ENCODE measurements at places on chromosomes 5 and 9.

- DNase-seq, result no peak
Measured at GRCh38 chr5:174531782-174532191, 192.6 kb upstream of the MSX2 start.

DNA sequence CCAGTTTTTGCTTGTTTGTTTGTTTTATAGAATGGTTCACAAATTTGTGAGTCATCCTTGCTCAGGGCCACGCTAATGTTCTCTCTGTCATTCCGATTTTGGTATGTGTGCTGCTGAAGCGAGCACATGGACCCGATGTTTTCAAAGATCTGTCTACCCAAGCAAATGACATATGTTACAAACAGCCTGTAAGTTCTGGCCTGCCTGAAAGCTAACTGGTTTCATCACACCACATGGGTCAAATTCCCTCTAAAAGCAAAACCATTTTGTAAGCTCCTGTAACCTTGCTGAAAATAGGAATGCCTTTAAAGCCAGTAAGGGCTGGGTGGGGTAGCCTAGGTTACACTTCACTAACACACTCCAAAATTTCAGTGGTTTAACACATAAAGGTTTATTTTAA, 25.4 kb downstream of the DMRT3 start:
- no peak for DNase-seq

DNA sequence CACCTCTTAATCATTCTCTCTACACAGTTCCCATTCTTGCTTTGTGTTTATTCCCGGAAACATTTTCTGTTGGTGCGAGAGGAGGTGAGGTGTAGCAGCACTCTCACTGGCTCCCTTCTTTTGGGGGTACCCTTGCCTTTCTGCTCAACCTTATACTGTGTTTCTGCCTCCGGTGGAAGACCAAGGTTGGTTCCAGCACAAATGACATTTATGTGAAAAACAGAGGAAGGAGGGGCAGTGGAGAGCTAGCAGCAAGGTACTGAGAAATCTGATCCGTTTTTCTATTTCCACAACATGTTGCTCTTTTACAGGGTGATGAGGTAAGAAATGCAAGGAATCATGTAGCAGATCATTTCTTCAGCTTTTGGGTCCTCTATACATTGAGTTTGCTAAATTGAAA, 648.0 kb upstream of the DMAC1 start:
- no peak for DNase-seq

DNA sequence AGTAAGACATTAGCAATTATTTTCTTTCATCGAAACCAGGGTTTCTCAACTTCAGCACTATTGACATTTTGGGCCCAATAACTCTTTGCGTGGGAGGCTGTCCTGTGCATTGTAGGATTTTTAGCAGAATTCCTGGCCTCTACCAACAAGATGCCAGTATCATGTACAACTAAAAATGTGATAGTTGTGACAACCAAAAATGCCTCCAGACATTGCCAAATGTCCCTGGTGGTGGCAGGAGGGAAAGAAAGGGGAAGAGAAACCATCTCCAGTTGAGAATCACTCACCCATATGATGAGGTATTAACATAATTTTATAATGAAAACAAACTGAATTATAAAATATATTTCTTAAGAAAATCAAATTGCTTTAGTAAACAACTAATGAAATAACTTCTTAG, 406.1 kb downstream of the RAB3C start:
- DNase-seq, result no peak

DNA sequence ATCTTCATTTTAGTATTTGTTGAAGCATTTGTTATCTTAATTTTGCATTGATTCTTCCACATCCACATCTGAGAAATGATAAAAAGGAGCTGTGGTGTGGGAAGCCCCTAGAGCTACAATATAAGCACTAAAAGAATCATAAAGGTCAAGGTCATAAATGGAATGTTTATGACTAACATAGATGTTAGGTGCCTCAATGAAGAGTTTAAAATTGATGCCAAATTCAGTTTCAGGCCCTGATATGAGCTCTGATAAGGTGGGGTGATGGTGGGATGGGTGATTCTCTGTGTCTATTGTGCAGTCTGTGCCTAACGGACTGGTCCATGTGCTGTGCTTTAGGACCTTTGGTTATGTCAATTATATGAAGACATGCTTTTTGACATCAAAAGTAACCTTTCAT, 61.2 kb upstream of the CAMK4 start:
- no peak for DNase-seq

DNA sequence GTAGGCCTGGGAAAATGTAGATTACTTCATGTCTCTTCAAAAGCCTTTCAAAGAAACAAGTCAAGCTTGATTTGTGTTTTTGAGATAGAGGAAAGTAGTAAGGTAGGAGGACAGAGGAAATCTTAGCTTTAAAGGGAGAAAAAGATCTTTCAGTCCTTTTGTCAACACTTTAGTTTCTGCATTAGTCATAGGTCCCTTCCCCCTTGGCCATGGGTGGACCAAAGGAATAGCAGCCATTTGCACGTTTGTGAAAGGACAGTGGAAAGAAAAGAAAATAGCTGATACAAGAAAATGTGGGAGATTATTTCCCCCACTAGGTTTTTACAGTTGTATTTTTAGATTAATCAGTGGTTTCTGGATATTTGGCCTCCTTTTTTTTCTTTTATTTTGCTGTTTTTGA, 121.9 kb upstream of the GRHPR start:
- DNase-seq, result no peak

DNA sequence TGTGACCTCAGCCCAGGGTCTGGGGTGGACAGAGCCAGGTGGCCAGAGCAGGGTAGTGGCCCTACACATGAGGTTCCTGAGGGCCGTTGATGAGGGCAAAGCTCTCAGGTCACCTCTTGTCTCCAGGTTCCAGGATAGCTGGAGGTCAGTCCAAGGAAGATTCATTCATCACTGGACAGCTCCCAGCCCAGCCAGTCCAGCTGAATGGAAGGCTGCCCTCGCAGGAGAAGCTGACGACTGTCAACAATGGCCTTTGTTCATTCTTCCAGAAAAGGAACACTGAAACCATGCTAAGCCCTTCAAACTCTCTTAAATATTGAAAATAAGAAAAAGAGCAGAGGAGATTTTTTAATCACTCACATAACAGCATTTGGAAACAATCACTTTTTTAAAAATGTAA, 169.7 kb upstream of the TBCA start:
- no peak for DNase-seq

DNA sequence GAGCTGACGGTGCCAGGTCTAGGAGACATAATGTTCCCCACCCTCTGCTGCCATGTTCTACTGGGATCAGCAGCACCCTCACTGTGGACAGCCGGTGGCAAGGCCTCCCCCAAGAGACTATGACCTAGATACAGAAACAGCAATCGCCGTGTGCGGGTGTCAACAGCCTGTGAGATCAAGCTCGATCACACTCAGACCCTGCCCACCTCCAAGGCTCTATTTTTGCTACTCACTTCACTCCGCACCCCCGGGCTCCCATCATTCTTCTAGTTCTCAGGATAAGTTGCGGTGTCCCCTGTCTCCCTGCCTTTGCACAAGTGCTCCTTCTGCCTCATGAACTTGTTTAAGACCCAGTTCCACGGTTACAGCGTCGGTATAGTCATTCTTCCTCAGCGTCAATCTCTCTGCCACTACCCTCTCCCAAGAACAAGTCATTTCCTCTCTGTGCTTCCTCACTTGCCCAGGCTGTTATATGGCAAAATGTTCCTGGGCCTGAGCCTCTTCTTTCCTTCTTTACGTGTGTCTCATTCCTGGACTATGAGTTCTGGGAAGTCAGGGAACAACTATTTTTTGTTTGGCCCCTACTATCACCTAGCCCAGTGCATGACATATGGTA, 5.4 kb upstream of the DOCK8 start:
- no peak for DNase-seq

DNA sequence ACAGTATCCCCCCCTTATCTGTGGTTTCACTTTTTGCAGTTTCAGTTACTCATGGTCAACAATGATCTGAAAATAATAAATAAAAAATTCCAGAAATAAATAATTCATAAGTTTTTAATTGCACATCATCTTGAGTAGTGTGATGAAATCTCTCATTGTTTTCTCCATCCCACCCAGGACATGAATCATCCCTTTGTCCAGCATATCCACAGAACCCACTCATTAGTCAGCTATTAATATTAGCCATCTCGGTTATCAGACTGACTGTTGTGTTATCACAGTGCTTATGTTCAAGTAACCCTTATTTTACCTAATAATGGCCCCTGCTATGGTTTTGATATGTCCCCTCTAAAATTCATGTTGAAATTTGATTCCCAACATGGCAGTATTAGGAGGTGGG, 40.7 kb downstream of the FAM114A2 start:
- no peak for DNase-seq

GRCh38 chr5:17079562-17079961, 137.9 kb upstream of the BASP1 start:
- no peak for DNase-seq

GRCh38 chr5:180586870-180587269, 4.4 kb downstream of the SCGB3A1 start:
- DNase-seq, result no peak

DNA sequence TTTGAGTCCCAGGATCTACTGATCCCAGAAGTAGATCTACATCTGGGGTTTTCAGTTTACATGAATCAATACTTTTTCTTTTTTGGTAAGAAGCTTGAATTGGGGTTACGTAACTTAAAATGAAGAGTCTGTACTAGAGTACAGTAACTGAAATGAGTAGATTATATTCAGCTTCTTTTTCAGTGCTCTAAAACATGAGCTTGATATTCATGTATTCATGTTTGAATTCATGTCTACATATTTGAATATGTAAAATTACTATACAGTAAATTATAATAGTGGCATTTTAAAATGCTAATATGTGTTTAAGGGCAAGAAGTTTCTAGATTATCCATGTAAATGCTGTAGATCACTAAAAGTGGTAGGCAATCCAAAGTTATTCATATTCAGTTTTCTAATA, 14.8 kb downstream of the POU5F2 start:
- DNase-seq, result no peak

- DNase-seq, result peak; percentile 50
Measured at GRCh38 chr5:157689942-157690689, 18.8 kb downstream of the C5orf52 start.

DNA sequence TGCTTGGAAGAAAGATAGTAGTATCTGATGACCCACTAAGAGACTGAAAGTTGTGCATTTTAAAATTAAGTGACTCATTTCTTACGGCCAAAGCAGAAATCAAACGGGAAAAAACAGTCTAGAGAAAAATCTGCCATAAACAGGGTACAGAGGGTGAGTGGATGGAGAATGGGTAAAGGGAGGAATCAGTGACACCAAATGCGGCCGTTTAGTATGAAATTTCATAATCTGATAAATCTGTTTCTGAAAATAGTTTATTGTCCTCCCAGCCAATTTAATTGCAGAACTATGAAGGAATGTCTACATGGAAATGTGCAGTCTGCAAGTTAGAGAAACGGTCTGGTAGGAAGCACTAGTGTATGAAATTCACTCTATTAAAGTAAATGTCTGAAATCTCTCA, 39.5 kb downstream of the ADAMTS12 start:
- no peak for DNase-seq

DNA sequence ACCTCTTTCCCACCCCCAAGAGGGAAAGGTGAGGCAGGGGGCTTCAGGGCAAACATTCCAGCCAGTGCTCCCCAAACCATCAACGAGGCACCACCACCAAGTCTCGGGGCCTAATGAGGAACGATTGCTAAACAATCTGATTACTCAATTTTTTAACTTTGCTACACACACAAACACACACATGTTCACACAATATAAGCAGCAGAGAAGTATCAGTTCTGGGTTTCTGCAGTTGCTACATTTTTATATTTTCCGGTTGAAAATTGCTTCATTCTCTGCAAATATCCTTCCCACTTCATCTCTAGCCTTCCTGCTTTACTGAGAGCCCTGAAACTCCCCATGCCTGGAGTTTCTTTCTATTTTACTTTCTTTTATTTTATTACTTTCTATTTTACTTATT, 60.2 kb downstream of the FEM1C start:
- DNase-seq, result no peak

- DNase-seq, result no peak
Measured at GRCh38 chr9:133835262-133835901, 97.2 kb upstream of the SARDH start.

- no peak for DNase-seq
Measured at GRCh38 chr5:1656271-1656975, 132.7 kb upstream of the LPCAT1 start.

GRCh38 chr9:19989213-19989612, 200.4 kb upstream of the SLC24A2 start:
- DNase-seq, result no peak

- no peak for DNase-seq
Measured at GRCh38 chr9:6616951-6617602, 28.5 kb downstream of the GLDC start.

GRCh38 chr5:38680094-38680825, 123.8 kb upstream of the LIFR start:
- DNase-seq, result no peak

DNA sequence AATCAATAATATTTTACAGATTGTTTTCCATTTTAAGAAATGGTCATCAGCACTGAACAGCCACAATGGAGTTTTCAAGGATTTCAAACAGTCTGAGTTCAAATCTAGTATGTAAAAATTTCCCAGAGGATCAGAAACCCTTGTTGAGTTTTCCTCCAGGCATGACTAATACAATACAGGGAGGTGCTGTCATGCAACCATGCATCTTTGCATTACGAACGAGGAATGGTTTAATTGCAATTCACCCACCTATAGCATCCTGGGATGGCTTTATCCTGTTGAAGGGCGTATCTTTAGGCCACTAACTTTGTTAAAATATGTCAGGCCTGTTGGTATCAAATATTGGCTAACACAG, 196.4 kb downstream of the EFNA5 start:
- no peak for DNase-seq

DNA sequence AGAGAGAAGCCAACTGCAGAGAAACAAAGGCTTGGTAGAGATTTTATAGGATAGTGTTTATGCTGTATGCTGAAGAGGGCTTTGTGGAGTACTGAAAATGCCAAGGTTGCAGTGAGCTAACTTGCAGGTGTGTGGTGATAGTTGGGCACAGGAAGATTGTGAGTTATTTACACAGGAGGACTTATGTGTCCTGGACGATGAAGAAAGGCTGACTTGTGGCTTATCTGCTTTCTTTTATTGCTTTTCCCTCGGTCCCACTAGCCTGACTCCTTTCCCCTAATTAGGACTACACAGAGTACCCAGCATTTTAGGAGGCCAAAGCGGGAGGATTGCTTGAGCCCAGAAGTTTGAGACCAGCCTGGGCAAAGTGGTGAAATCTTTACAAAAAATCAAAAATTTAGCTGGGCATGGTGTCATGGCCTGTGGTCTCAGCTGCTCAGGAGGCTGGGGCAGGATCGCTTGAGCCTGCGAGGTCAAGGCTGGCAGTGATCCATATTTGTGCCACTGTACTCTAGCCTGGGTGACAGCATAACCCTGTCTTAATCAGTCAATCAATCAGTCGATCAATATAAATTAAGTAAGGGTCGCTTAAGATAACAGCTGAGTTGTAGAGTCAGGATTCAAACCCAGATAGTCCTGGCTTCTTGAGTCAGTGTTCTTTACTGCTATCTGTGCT, 61.9 kb downstream of the UBE2R2 start:
- no peak for DNase-seq

All from activated CD4-positive, alpha-beta T cell treated with anti-CD3 and anti-CD28 coated beads for 48 hours (primary cell).